ENCODE measurements at places on chromosomes 13 and 19.

DNA sequence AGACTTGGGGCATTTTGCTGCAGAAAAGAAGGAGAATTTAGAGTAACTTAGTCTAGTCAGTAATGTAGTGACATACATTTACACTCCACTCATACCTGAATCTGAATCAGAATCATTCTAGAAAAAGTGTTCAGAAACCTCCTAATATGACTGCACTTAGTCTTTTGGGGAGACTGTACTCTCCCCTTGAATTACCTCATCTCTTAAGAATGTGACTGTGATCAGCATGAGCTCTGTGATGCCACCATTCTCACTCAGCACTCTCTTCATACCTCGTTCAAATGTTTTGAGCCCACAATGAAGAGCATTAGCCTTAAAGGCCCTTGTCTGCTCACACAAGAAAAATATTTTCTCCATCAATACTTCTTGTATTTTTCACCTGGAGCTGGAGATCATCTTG lies 229.4 kb downstream of the FGF14 start:
- DNase-seq, result no peak

- DNase-seq, result no peak
These were observed 70.8 kb downstream of the FNDC3A start for GRCh38 chr13:49046519-49046918.

DNA sequence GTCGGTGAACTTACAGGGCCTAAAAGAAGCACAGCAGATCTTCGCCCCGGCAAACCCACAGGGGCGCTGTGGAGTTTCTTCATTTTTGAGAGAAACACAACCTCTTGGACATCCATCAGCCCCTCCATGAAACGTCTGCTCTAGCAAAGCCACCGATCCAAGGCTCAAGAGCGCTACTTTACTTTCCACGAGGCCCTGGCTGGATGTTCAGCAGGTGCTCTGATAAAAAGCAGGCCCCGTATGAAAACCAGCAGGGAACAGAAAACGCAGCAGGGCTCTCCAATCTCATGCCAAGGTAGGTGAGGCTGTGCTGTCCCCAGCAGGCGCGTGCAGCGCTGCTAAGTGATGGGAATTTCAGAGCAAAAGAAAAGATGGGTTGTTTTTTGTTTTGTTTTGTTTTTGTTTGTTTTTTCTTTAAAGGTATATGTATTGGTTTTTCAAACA lies 86.7 kb downstream of the IRS2 start:
- DNase-seq, result no peak

DNA sequence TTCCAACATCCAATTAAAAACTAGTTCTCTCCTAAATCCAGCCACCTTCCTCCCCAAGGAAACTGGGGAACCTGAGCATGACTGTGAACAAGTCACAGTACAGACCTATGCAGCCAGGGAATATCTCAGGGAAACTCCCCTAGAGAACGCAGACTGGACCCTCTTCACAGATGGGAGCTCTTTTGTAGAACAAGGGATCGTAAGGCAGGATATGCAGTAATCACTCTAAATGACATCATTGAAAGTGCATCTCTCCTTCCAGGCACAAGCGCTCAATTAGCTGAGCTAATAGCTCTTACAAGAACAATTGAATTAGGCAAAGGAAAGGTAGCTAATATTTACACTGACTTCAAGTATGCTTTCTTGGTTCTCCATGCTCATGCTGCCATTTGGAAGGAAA lies 1331.7 kb downstream of the UQCRFS1 start:
- DNase-seq, result no peak

DNA sequence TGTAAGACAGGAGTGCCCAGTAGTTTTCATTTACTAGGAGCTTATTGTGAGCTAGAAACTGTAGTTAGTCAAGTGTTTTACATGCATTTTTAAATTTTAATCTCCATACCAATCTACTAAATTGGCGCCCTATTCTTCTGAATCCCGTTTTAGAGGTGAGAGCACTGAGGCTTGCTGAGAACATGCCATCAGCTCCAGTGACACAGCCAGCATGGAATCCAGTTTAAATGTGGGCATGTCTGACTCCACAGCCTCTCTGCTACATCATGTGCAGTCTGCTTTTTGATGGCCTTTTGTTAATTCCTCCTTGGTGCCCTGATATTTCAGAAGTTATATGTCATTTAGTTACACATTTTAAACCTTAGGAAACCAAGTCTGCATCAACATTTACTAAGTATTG lies 325.4 kb downstream of the DLEU7 start:
- DNase-seq, result no peak

GRCh38 chr19:35417278-35417677 lies 30.8 kb upstream of the FFAR2 start:
- DNase-seq, result no peak

GRCh38 chr13:26326562-26326961 lies 72.6 kb downstream of the CDK8 start:
- DNase-seq, result no peak

DNA sequence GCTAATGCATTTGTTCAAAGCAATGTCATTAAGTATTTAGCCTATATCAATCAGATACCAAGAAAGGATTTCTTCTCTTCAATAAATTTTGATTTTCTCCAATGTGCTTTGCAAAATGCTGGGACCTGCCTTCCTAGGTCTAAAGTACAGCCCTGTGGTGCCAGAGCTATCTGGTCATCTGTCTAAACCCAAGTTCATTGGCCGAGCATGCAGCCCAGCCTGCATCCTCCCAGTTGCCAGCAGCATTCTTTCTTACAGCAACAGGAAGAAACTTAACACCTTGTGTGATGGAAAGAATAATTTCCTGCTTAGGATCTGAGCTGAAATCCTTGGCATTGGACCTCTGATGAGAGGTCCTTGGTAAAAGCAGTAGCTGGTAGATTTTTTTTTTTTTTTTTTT lies 310.0 kb downstream of the RBM26 start:
- no peak for DNase-seq

DNA sequence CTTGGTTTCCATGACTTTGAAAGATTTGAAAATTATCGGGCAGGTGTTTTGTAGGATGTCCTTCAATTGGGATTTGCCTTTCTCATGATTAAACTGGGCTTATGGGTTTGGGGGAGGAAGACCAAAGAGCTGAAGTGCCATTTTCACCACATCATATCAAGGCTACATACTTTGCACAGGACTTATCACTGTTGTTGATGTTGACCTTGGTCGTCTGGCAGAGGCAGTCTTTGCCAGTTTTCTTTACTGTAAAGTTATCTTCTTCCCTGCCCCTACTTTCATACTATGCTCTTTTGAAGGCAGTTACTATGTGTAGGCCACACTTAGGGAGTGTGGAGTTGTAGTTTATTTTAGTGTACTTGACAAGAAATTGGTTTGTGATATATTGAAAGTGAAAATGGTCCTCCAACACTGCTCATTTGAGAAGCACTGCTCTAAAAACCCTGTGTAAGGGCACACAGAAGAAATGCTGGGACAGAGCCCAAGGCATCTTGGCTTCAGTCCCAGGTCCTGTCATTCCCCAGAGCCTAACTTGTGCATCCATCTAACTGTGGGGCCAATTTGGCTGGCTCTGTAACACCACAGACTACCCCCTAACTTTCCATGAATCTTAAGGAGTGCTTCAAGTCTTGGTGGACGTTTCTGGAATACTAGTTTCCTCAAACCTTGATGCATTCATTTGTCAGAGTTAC lies 384.9 kb downstream of the KCNRG start:
- no peak for DNase-seq

Measured in NCI-H1436 treated with DMSO at 0.1 percent for 48 hours (cell line).